Activated naive CD8-positive, alpha-beta T cell treated with anti-CD3 and anti-CD28 coated beads for 36 hours (primary cell): ENCODE measurements at places on chromosomes 2 and 18.
A peak's percentile ranks its signal among the peaks of the same experiment; 100 is the strongest.

- DNase-seq, result no peak
These were observed 256.5 kb upstream of the SALL3 start for GRCh38 chr18:78722929-78723710.

DNA sequence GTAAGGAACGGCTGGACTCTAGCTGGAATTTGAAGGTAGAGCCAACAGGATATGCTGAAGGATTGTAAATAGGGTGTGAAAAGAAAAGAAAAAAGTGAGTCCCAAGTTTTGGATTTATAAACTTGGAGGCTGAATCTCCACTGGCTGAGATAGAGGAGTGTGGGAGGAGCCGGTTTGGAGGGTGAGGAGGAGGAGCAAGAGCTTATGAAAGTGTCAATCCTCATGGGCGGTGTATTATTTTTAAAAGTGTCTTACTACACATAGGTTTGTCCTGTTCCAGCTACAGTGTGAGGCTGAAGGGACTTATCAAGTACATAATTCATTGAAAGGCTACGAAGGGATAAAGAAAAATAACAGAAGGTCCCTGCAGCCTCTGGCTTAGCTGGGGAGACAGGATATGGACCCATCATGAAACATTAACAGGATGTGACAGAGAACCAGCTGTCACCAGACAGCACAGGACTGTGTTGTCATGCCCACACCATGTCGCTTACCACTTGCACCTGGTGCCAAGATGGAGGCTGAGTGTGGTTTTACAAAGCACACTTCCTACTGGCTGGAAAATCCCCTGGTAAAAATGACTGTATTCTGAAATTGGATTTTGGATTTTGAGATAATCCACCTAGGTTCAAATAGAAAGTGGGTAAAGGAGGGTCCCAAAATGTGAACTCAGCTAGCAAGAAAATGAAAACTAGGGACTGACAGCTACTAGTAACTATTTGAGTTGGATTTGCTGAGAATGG lies 2.5 kb upstream of the MREG start:
- DNase-seq, result peak; percentile 63

DNA sequence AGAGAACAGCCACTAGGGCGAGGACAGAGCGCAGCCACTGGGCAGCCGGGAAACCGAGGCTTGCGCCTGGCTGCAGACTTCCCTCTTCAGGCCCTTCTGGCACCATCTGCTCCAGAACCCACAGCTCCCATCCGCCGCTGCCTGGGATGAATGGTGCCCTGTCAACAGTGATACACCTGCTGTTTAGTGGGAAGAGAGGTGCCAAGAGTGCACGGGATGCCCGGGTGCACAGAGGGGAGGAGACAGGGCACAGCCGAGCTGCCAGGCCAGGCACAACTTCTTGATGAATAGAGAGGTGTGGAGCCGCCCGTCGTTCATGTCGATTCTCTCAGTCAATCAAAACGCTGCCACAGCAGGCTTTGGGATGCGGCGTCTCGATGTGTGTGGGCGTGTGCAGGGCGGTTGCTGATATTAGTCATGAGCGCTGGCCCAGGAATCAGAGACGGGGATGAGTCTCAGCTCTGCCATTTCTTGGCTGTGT lies 39.5 kb downstream of the RRM2 start:
- DNase-seq, result no peak

- no peak for DNase-seq
These were observed 92.6 kb downstream of the ACTR2 start for GRCh38 chr2:65320042-65320725.

DNA sequence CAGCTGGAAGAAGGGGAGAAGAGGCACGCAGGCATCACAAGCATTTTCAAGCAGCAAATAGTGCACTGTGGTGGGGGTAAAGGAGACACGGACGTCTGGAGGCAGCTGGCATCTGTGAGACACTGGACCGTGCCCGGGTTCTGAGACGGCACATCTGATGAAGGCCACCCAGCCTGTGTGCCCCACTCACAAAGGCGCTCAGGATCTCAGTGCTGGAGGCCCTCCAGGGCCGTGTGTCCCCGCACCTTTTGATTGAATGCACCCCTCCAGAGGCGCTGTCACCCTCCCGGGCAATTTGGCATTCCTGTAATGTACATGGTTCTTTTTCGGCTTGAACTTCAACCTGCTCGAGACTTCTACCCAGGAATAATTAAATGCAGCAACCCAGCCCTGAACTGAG lies 101.5 kb upstream of the ODC1 start:
- DNase-seq, result no peak

DNA sequence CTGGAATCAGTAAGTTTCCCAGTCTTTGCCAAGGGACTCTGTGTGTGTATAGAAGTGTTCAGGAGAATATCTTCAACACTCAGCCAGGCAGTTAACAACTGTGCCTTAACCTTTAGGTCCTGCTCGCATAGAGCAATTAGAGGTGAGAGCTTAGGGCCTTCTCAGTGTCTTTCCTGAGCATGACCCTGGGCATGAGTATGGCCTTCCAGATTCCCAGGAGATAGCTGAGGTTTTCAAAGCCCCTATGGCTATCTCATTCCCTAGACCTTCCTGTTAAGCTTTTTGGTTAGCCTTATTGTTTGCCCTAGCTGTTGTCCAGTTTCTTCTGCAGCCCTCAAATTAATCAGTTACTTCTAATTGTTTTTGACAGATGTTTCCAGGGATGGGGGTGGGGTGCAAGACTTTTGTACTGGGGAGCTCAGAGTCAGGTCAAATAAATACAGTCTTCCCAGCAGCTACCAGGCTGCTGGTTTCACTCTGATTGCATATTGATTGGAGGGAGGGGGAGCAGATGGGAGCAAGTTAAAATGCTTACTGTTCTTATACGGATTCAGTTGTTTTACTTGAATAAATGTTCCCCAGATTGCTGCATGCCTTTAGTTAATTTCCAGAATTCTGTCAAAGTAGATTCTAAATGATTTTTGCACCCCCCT lies 23.1 kb downstream of the PDK1 start:
- DNase-seq, result no peak

- DNase-seq, result no peak
These were observed 654 bp downstream of the COMMD1 start for GRCh38 chr2:61906186-61906470.

- DNase-seq, result no peak
These were observed 52.3 kb downstream of the PARD6G start for GRCh38 chr18:80194874-80195570.

DNA sequence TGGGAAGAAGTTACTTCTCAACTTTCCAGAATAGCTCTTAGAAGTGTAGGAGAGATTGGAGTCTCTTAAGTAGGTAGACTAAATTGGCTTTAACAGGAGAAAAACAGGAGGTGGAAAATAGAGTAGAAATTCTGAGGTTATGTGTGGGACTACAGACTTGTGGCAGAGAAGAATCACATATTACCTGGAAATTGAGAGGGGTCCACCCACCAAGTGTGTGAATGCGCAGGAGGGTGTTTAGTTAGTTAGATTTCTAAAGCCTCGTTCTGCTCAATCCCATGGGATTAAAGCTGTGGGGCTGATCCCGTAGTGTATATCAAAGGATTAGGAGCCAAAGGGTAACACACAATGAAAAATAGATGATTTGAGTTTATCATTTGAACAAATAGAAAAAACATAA lies 319.1 kb downstream of the TRIB2 start:
- no peak for DNase-seq

DNA sequence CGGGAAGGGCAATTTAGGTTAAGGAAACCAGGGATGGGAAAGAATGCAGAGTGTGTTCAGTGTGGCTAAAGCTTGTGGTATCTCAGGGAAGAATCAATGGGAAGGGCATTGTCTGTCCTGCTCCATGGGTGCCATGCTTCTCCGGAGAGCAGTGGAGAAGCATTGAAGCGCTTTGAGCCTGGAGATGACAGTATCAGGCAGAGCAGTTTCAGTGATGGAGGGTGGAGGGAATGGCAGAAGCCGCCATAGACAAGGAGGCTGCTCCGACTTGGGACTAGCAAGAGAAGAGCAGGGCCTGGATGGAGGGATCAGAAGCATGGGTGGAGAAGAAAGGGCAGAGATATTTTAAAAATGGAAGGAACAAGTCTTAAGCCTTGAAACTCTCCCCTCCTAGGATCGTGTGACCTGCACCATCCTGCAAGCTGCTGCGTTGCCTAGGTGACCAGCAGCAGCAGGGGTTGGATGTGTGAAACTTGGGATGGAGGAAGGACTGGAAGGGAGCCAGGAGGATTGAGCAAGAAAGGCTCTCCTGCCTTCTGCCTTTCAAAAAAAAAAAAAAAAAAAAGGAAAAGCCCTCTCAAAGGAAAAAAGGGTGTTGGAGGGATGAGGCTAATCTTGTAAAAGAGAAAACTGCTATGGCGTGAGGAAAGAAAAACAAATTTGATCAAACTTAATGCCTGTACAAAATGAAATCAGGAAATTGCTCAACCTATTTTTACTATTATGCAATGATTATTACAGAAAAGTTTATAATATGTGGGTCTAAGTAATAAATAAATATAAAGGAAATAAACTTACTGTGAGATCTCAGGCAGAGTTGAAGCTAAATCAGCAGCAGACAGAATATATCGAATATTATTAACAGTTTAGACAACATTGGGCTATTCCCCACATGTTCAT lies 493.8 kb upstream of the NRP2 start:
- no peak for DNase-seq

- DNase-seq, result no peak
These were observed 158.3 kb downstream of the MTX2 start for GRCh38 chr2:176427549-176427948.

DNA sequence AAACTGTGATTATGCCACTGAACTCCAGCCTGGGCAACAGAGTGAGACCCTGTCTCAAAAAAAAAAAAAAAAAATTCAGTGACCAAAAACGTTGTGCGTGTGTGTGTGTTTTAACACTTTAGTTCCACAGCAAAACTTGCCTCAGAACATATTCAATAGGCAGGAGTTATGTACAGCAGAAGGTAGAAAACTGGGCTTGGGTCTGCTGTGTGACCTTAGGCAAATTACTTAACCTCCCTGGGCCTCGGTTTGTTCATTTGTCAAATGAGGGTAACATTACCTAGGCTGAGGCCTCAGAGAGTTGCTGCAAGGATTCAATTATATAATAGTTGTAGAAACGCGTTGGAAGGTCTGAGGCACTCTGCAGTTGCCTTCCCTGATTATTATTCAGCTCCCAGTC lies 10.3 kb upstream of the SCG2 start:
- DNase-seq, result no peak

DNA sequence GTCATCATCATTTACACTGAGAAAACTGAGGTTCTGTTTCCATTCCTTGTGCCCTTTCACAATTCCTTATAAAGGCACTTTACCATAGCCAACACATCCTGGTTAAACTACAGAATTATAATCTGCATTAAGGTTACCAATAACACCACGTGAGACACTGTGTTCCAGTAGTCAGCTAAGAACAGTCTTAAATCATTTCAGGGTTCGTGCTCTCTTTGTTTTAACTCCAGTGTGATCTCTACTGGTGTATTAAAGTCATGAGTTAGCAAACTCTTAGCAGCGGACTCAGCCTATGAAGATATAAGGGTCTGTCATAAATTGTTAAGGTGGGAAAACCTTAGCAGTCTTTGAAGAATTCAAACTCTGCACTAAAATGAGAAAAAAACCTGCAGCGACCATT lies 53.0 kb downstream of the TCF4 start:
- DNase-seq, result no peak

DNA sequence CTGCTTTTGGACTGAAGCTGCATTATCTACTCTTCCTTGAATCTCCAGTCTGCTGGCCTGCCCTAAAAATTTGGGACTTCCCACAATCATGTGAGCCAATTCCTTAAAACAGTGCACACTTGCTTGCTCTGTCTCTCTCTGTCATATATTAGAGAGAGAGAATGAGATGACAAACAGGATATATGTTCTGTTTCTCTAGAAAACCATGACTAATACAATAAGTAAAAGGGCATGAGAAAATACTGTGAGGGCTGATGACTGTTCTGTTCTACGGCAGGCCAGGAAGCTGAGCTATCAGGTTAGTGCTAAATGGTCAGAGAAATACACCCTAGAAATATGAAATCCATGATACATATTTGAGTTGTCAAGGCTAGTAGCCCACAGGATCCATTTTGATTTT lies 1896.8 kb upstream of the CELF4 start:
- no peak for DNase-seq

DNA sequence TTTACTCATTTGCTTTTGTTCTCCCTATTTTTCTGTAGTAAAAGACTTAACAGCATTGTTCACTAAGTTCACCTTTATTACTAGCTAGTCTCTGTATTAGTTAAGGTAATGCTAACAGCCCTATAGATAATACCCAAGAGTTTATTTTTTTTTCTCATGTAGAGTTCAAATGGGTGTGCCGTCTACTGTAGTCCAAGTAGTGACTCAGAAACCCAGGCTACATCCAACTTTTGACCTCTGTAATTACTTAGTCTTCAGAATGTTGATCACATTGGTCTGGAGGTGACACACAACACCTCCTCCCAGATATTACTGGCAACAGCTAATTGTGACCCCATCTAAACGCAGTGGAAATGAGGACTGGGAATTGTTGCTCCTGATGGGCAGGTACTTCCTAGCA lies 7.7 kb downstream of the COQ10B start:
- DNase-seq, result no peak

DNA sequence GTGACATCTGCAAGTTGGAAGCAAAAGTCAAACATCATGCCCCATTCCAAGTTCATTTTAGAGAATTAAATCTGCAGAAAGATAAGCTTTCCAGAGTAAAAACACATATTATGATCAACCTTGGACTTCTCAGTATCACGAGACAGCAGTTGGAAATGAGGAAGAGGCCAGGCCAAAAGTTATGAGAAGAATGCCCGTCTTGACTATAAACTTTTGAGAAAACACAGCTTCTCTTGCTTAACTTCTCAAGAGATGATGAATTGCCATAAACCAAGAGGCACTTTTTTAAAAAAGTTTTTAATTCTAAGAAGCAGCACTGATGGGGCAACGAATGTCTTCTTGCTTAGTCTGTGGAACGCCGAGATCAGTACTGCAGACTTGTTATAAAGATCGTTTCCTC lies 52.6 kb upstream of the NFU1 start:
- DNase-seq, result no peak

- no peak for DNase-seq
These were observed 112.7 kb upstream of the GAREM1 start for GRCh38 chr18:32583431-32583830.

DNA sequence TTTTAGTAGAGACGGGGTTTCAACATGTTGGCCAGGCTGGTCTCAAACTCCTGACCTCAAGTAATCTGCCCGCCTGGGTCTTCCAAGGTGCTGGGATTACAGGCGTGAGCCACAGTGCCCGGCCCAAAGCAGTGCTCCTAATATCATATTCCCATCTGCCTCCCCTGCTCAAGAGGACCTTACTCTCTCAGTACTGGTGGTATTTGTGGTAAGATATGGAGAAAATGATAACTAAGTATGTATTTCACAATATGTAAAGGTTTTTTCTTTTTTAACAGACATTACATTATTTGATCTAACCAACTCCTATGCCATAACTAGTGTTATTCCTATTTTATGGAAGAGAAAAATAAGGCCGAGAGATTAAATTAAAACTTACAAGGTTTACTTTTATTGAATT lies 201.0 kb downstream of the CAMKMT start:
- DNase-seq, result no peak

GRCh38 chr2:177673602-177674595 lies 281.3 kb downstream of the AGPS start:
- DNase-seq, result no peak
